ENCODE measurements at places on chromosomes 12 and 14.

GRCh38 chr14:59490756-59491155 lies 6.4 kb downstream of the JKAMP start:
- DNase-seq: no peak

DNA sequence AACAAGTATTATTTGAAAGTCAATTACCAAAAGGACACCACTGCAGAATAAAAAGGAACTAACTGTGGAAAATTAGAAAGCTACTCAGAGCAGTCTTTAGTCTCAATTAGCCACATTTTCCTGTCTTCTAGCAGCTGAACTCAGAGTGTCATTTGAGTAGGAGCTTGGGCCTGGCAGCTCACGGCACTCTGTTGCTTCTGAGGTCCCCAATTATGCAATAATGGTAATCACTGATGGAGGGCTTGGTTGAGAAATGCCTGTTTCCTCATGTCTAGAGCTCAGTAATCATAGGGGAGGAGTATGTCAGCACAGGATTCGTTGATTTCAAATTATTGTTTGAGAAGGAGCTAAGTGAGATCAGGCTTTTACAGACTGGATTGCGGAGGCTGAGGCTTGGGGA lies 108.6 kb downstream of the VRK1 start:
- no peak for DNase-seq

DNA sequence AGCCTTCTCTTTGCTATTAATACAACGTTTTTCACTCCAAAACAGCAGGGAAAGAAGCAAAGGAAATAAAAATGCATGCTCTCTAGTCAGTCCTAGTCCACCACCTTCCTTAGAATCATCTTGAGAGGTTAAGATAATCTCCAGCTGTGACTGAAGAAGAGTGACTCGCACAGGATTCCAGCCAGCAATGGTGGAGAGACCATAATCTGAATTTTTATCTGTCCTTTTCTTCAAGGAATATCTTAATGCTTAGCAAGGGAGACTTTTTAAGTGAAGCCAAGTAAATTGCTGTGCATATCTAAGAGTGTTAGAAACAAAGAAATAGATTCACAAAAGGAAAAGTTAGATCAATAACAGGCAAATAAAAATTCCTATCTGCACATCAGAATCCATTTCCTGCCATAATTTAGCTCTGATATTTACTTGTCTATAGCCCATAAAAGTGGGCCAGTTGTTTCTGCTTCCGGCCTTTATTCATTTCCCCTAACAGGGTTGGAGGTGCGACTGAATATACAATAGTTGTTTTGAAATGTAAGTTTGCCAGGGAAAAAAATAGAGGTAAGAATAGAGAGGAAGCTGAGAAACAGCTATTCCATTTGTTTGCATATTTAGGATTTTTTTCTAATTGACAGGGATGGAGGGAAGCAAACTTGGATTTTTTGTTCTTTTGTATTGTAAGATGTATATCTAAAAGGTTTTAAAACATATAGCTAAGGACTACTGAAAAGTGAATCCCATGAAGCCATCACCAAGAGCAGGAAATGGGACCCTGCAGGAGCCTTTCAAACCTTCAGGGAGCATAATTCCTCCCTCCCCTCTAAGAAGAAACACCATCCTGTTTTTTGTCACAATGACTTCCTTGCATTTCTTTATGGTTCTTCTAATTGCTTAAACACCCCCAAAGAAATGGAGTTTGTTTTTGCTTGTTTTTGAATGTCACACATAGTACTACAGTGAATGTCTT lies 154.0 kb downstream of the ITPR2 start:
- DNase-seq: peak; percentile 6

DNA sequence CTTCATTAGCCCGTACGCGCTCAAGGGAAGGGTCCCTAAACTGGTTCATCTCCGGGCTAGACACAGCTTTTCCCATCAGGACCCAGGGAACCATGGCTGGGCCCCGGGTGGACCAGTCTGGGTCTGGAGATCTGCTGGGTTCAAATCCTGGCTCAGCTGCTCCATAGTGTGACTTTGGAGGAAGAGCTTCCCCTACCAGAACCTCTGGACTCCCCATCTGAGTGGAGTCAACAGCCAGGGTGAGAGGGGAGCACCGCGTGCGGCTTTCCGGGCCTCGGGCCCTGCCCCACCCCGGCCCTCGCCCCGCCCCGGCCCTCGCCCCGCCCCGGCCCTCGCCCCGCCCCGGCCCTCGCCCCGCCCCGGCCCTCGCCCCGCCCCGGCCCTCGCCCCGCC lies 41.2 kb downstream of the BEGAIN start:
- peak; percentile 33 for DNase-seq

DNA sequence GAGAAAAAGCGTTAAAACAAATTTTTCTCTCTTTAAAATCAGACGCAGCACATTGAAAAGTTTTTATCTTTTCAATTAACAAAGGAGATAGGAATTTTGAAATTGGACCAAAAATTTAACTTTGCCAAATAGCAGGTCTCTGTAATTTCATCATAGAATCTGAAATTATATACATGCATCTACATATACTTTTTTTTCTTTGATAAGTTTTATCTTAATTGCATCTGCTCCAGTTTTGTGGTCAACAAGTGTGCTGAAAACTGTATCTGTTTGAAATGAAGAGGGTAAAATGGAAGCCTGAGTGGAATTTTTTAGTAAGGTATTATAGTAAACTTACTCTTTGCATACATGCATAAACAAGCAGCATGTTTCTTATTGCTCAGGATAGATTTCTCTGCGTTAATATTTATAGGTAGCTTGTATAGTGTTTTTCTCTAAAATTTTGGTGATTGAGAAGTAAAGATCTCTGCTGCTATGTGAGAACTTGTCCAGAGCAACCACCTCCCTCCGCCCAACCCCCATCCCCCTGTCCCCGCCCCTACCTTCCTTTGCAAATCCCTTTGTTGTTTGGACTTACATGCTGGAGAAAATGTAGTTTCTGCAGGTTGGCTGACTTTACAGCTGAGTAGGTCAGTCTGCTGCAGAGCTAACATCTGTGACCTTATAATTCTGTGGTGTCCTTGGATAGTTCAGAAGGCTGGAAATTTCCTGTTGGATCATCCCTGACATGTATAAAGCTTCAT lies 64.6 kb downstream of the VRK1 start:
- DNase-seq: peak; percentile 58

- no peak for DNase-seq
Measured at GRCh38 chr14:93369713-93370266, 22.8 kb downstream of the COX8C start.

DNA sequence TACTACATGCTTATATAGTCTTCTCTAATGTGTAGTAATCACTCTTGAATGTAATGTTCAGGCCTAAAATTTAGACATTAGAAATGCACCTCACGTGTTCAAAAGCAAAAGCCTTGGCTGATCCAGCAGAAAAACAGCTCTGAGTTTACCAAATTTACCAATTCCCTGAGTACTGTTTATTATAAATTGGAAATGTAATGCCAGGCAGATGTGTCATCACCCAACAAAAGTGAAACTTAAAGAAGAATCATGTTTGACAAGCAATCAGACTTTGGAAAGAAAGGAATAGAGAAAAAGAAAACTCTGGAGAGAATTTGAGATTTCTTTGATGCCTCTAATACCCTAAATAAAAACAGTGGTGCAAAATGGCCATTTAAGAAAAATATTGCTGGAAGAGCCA lies 26.5 kb upstream of the STRAP start:
- no peak for DNase-seq

GRCh38 chr12:106000382-106001104 lies 138.2 kb downstream of the NUAK1 start:
- DNase-seq: no peak

DNA sequence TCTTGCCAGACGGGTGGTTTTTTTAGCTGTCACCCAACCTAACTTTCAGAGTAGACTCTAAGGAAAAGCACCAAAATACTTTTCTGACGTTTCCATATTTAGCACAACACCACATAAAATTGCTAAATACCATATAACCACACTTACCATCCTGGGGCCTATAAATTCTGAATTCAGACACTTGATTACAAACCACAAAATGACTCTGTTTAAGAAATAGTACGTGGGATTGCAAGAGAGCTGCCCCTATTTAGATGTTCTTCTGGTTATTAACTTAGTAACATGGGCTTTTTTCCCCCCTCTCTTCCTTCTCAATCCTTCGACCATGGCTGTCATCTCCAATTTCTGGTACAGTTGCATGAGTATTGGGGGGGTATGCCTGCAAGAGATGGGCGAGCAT lies 287.7 kb downstream of the BMP4 start:
- DNase-seq: no peak

DNA sequence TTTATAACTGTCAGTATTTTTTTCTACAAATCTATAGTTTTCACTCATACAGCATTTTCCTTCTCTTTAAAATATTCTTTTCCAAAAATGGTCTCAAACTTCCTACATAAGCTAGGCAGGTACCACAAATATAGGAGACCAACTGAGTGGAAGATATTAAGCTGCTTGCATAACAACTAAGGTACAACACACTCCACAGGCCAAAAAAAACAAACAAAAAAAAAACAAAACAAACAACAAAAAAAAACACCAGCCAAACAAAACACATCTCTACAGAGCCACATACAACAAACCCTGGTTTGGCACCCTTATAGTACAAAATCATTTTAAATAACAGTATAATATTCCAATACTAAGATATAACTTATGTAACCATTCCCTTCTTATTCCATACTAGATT lies 50.1 kb downstream of the SLC2A13 start:
- no peak for DNase-seq

GRCh38 chr12:13288937-13289652 lies 92.6 kb downstream of the EMP1 start:
- DNase-seq: peak; percentile 23

GRCh38 chr12:67647181-67647798 lies 1.3 kb upstream of the DYRK2 start:
- peak; percentile 64 for DNase-seq

DNA sequence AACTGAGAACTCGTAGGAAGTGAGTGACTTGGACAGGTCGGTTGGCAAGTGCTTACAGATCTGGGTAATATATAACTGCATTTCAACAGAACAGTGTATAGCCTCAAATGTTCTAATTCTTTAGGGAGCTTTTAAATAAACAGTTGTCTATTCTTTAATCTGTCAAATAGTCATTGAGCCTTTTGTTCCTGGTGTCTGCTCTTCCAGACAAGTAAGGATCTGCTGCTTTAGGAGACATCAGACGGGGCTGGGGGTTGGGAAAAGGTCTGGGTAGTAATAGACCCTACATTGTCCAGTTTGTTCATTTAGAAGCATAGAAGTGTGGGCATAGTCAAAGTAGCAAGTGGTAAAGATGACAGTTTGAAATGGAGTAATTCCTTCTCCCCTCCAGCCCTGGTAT lies 2.0 kb downstream of the PTPN11 start:
- DNase-seq: no peak

DNA sequence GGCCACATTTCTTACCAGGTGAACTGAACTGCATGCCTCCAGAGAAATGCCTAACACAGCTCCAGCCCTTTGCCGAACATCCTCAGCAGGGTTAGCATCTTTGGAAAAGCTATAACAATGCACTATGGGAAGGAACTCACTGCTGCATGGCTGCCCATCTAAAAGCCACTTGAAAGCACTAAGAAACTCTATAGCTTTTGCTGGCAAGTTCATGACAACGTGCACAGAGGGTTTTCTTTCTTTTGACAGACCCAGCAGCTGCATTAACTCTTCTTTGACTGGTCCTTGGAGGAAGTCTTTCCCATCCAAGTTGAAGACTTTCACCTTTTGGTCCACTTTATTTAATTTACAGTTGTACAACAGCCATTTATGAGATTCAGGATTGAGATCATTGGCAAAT lies 5.3 kb downstream of the TRMT5 start:
- DNase-seq: no peak

DNA sequence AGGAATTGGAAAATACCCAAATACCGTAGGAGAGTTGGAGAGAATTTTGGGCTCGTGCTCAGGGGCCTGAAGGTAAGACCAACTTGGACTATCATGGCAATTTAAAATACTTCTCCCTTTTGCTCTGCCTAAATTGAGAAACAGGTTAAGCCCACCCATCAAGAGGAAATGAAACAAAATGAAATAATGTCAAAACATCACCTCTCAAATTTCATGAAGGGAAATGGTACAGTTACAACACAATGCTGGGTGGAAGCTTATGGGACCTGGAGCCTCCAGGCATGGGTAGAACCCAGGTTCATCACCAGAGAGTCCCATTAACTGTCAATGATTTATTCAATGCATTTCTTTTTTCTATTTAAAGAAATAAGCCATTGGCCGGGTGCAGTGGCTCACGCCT lies 33.7 kb downstream of the FOS start:
- DNase-seq: no peak

- no peak for DNase-seq
Measured at GRCh38 chr14:77516126-77516525, 17.5 kb upstream of the ISM2 start.

DNA sequence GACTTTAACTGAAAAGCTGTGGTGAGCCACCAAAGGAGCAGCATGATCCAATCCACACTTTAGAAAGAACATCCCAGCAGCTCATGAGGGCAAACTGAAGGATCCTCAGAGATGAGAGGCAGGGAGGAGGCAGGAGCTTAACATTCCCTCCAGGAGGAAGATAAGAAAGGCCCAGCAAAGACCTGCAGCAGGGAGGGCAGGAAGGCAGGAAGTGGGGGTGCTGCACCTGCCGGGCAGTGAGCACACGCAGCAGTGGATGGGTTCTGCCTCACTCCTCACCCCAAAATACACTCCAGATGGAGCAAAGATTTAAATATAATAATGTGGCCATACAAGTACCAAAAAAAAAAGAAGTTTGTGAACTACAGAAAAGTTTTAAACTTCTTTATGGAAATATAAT lies 48.4 kb downstream of the GCH1 start:
- DNase-seq: no peak

DNA sequence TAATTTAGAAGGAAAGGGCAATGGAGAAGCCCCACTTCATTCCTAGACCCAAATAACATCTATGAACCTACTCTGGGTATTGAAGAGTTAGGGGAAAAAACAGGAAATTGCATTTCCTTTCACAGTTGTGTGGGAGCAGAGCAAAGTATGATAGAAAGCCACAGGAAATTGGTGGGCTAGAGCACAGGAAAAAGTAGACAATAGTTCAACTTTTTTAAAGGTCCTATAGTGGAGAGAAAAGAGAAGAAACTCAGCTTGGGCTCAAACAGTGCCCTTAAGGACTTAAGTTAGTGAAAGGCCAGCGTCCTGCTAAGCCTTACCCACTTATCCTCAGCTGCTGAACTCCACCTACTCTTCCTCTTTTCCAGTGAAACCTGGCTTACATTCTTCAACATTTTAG lies 258.1 kb downstream of the DPY19L2 start:
- no peak for DNase-seq

DNA sequence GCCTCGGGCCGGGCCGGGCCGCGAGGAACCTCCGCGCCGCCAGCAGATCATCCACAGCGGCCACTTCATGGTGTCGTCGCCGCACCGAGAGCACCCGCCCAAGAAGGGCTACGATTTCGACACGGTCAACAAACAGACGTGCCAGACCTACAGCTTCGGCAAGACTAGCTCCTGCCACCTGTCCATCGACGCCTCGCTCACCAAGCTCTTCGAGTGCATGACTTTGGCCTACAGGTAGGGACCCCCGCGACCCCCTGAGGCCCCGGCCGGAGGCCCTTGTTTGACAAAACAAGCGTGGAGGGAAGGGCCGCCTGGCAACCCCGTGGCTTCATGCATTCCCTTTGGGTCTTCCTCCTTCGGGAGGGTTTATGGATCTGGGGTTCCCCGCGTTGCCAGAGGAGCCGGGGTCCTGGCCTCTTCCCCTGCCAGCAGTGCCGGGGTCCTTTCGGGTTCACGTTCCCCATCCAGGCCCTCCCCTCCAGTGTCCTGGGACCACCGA lies 526 bp downstream of the MLXIP start:
- peak; percentile 50 for DNase-seq

Data from NCI-H82 (cell line).